ENCODE measurements at places on chromosomes 7 and 10.
A peak's percentile ranks its signal among the peaks of the same experiment; 100 is the strongest.

GRCh38 chr7:31058122-31058521 lies 6.0 kb downstream of the ADCYAP1R1 start:
- no peak for DNase-seq

- no peak for DNase-seq
Observed at GRCh38 chr10:89213191-89213808, 6.2 kb upstream of the CH25H start.

GRCh38 chr7:139108266-139109187 lies 993 bp downstream of the ZC3HAV1 start:
- no peak for DNase-seq

DNA sequence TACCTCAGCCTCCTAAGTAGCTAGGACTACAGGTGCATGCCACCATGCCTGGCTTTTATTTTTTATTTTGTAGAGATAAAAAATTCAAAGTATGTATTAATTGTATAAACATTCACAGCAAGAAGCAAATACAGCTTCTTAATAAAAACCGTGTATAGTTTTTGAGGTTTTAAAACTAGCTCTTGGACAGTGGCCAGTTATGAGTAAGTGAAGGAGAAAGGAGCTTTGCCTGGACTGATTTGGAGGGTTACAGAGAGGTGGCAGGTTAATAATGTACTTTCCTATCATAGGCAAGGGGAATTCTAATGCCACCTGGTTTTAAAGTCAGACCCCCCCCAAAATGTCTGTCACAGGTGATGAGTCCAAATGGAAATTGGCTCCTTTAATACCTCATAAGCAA lies 43.4 kb downstream of the ZNRF2 start:
- DNase-seq: no peak

DNA sequence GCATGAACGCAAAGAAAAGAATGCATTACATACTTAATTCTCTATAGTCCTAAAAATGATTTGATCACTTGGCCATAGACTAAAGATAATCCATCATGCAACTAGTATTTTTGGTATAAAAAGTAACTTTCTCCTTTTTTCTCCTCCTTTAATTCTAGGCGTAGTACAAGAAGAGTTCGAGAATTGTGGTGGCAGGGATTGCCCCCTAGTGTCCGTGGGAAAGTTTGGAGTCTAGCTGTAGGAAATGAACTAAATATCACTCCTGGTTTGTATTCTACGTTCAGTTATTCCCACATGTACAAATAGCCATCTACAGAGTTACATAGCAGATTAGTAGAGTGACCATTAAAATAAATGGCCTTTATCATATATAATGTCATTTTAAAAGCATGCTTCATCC lies 45.5 kb upstream of the HELLS start:
- no peak for DNase-seq

GRCh38 chr10:119725828-119726675 lies at the start of gene INPP5F:
TSS of gene INPP5F (plus strand) at chr10:119726050. CDS start at chr10:119726263, 213 bp downstream.
- peak; percentile 99 for DNase-seq

GRCh38 chr7:63521-64021 lies 128.8 kb upstream of the FAM20C start:
- DNase-seq: peak; percentile 20

- no peak for DNase-seq
Observed at GRCh38 chr7:55044791-55045190, 26.0 kb downstream of the EGFR start.

- DNase-seq: no peak
Observed at GRCh38 chr10:71753091-71753959, 20.0 kb downstream of the VSIR start.

DNA sequence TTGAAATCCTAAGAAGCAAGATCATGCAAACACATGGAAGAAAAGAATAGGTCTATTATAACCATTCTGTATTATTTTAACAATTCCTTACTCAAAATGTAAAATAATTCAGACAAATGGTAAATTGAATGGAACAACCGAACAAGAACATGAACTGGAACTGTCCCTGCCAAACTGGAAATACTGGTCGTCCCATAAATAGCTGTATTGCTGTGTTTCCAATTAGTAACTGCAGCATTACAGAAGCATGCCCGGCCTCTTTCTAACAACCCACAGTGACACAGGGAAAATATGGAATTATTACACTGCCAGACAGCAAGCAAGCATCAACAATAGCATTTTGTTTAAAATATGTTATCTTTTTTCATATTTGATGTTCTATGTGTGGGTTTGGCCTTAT lies 1138.5 kb upstream of the PHF14 start:
- DNase-seq: no peak

GRCh38 chr10:108169846-108170245 lies 1005.3 kb upstream of the SORCS1 start:
- no peak for DNase-seq

DNA sequence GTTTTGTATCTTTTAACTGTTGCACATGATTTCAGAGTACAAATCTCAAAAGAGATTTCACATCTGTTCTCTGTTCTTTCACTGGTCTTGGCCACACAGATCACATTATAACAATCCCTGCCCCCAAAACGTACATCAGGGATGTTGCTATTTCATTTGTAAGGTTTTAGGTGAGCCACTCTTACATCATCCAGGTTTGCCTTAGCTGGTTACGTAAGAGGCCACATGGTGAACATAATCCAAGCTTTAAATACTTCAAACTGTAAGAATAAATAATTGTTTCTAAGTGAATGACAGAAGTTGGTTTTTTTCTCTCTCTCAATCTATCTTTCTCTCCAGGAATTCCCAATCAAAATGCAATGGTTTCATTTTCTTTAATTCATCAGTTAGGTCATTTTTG lies 245.9 kb upstream of the HGF start:
- DNase-seq: no peak

DNA sequence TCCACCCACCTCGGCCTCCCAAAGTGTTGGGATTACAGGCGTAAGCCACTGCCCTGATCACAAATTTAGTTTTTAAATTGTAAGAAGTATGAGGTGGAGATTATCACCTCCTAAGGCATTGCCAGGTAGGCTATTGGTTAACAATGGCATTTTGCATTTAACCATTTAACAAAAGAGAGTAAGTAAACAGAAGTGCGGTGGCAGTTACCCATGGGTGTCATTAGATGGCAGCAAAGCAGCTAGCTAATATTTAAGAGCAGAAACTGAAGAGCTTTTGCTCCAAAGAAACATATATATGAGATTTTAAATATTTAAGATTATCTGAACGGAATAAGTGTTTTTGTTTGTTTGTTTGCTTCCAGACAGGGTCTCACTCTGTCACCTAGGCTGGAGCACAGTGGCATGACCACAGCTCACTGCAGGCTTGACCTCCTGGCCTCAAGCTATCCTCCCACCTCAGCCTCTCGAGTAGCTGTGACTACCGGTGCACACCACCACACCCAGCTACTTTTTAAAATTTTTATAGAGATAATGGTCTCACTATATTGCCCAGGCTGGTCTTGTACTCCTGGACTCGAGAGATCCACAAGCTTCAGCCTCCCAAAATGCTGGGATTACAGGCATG lies 325.5 kb upstream of the C7orf33 start:
- DNase-seq: no peak

- DNase-seq: no peak
Observed at GRCh38 chr7:39971924-39972323, 21.9 kb downstream of the CDK13 start.

DNA sequence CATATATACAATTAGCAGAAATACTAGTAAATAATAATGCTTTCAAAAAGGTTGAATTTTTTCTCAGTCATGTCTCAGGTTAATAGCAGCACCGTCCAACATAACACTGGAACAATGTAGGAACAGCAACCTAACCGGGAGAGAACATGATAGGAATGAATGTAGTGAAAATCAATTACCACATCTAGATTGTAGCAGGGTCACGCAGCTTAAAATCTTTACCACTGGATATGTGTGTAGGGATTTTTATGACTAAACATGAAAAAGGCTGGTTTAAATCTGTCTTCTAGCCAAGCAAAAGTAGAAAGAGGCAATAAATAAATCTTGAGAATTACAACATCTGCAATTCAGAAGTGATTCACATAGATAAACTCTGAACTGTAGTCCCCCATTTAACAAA lies 326.0 kb downstream of the DGKB start:
- DNase-seq: no peak

DNA sequence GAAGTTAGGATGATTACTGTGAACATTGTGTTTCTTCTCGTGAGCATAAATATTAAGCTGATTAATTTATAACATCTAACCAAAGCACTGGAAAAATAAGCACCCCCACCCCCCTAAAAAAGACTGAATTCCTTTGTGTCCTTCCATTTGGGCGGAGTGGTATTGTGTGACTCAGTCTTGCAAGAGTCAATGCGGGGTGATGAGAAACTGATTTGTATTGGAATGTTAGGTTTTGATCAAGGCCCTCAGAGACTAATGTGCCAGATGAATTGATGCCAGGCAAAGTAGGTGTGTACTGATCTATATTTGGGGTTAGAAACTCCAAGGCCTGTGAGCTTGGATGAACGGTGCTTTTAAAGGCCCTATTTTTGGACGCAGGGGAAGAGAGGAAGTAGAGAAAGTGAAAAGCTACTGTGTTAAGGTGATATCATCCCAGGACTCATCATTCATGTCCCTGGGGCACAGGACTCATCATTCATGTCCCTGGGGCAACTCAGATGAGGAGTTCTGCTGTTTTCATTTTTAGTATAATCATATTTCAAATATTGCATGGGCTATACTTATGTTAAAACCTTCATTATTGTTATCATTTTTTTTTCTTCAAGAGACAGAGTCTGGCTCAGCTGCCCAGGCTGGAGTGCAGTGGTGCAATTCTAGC lies 61.3 kb upstream of the PTN start:
- no peak for DNase-seq

- no peak for DNase-seq
Observed at GRCh38 chr10:98589007-98589406, 142.3 kb upstream of the HPS1 start.

DNA sequence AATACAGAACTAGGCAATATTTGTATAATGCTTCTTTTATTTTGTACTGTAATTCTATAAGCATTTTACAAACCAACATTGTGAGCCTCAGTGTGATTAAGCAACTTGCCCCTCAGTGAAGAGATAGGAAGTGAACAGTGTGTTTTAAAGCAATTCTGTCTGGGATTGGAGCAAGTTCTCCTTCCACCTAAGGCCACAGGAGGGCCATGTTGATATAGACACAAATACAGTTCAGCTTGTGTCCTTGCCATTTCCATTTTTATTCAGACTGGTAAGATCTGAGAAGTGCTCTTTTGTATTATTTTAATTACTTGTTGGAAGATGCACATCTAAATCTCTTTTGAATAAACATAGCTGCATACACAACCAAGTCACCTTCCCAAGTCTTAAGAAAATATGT lies 416.3 kb upstream of the COBL start:
- DNase-seq: no peak

DNA sequence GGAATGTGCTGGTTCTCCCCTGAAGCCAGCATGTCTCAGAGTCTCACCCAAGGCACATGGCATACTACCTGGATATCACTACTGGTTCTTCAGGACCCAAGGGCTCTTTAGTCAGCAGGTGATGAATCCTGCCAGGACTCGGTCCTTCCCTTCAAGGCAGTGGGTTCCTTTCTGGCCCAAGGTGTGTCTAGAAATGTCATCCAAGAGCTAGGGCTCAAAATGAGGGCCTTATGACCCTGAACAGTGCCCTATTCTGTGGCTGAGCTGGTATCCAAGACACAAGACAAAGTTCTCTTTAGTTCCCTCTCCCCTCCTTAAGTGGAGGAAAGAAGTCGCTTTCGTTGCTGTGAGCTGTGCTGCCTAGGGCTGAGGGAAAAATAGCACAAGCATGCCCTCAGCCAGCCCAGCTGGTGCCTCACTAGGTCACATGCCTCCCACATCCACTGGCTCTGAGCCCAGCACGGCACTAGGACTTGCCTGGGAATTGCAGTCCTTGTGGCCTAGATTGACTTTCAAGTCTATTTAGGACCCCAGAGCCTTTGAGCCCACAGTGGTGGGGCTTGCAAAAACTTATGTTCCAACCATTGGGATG lies 106.0 kb downstream of the BMS1 start:
- no peak for DNase-seq

DNA sequence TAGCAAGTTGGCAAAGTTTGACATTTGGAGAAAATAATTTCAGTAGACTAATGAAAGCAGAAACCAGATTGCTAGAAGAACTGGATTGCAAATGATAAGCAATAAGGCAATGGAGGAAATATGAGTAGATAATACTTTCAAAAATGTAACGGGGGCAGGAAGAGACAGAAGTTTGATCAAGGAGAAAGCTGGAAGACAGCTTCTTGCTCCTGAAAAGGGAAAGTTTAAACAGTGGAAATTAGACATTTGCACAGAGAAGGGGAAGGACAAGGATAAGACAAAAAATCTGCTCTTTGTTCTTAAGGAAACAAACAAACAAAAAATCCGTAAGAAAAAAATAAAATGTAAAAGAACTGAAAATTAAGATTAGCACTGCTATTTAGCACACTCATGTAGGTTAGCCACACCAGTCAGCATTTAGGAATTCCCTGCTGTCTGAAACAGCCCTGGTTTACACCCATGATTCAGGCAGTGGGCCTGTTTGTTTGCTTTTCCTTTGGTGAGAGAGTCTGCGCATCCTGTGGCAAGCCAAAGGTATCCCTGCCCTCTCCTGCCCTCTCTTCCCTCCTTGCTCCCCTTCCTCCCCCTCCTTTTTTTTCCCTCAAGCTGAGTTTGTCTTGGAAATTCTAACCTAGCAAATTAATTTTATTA lies 104.3 kb upstream of the CAV2 start:
- no peak for DNase-seq

DNA sequence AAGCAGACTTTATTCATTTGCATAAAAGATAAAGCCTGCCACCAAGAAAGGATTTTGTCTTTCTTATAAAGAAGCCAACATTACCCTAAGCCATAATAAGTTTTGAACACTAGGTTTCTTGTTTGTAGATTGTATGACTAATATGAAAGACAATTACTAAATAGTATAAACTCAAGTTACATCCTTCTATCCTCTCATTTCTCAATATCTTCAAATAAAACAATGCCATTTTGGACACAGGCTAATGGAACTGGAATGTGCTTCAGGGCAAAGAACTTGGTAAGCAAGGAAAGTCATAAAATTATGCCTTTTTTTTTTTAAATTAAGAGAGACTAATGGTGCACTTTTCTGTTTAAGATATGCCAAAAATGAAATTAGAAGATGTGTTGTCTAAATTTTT lies 137.7 kb downstream of the DKK1 start:
- no peak for DNase-seq

DNA sequence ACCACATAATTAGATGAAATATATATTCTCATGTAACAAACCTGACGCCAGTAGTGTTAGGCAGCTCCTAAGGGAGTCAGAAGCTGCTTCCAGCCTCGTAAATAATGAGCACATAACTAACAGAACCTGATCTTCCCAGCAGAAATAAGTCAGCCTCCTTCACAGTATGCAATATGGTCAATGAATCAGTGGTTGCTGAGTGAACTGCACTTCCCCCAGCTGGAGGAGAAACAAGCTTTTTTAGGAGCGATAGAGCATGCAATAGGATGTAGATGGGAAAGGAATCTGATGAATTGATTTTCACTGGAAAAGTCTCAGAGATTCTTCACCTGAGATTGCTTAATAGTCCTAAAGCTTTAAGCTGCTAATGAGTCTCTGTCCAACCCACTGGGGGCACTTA lies 337.2 kb upstream of the LRGUK start:
- no peak for DNase-seq

DNA sequence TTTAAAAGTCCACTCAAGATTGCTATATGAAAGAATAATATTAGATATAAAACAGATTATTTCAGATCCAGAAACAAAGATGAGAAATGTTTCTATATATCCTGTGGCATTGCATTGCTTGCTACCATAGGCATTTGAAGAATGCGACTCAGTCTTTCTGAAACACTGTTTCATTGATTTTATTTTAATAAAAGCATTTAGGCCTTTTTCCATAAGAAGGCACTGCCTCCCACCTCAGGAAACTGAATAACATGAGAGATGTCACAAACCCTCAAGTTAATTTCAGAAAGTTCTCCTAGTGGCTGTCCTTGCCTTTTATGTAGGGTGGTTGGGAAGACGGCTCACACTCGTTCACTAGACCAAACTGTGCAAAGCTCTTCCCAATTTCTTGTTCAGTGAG lies 23.3 kb downstream of the PRPS1L1 start:
- no peak for DNase-seq

Data from breast epithelium (tissue), 4 donors.